Stimulated activated CD4-positive, alpha-beta T cell treated with anti-CD3 and anti-CD28 coated beads, TNF-alpha, amount 100 ng/mL, for 1 hour (primary cell): ENCODE measurements at places on chromosomes 11 and 22.

DNA sequence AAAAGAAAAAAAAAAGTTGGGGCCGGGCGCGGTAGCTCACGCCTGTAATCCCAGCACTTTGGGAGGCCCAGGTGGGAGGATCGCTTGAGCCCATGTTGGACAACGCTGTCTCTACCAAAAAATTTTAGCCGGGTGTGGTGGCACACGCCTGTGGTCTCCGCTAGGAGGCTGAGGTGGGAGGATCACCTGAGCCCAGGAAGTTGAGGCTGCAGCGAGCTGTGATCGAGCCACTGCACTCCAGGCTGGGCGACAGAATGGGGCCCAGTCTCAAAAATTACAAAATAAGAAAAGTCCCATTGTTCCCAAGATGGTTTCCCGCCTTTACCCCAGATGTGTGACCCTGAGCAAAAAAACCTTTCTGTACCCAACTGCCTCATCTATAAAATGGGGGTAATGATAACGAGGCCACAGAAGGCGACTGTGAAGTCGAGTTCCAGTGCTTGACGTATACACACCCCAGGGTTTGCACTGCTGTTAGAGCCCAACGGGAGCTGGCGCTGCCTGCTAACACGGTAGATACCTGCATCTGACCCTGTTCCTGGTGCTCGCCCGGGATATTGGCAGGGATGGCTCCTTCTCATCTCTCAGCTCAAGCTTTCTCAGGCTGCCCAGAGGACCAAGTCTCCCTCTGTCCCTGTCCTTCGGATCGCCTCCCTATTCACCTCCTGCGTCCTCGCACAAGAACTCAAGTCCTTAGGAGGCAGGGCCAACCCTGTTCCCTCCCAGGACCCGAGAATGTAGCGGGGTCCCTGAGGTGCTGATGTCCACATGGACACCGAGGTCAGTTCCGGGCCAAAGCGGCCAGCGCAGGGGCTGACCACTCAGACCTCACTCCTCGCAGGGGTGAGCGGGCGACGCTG, 1.1 kb upstream of the RPLP2 start:
- no peak for DNase-seq

DNA sequence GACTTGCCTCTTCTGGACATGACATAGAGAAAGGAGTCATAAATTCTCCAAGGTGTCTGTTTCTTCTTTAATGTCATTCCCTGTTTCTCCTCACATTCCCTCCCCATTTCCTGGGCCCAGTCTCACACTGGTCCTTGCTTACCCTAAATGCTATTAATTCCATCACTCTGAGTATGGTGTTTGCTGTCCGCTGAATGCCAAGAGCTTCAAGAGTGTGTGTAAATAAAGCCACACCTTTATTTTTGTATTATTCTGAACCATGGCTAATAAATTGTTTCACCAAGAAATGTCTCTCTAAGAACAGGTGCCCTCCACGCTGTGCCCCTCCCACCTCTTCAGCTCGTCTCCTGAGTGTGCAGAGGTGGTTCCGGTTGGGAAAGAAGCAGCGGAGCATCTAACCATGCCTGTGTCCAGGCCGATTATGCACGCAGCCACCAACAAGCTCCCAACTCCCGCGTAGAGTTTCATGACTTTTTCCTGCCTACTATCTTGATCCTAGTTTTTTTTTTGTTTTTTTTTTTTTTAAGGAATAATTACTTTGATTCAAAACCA, 8.6 kb downstream of the TMEM121B start:
- DNase-seq, result no peak

DNA sequence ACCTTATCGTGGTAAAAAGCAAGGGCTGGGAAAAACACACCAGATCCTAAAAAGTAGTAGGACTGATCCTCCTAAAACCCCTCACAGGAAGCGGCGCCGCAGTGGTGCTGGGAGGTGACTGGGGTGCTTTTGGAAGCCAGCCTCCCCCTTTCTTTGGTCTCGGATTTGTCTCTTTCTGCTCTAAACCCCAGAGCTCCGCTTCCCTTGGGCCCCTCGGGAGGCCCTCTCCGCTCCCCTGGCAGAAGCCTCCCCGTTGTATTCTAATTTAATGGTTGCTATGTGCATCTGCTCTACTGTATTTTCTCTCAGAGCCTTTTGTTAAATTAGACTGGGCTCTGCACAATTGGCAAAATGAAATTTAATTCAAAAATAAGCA, 587.7 kb downstream of the OPCML start:
- DNase-seq, result no peak

DNA sequence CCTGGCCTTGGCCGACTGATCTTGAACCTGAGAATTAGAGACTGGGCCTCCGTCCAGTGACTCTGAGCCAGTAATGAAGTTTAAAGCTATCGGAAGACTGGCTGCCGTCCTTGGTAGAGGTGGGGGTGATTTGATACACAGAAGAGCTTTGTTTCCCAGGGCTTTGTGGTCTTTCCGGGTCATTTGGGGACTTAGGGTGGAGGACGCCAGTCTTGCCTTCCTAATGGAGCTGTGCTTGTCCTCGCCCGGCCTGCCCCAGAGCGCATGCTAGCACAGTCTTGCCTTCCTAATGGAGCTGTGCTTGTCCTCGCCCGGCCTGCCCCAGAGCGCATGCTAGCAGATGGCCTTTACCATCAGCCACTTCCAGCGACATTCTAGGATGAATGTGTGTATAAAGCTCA, 65.8 kb downstream of the ST3GAL4 start:
- DNase-seq, result no peak

- DNase-seq, result no peak
Measured at GRCh38 chr11:66011785-66012303, at the start of gene CST6. Gene CST6, plus strand, starts transcription at chr11:66012008. Its CDS starts 37 bp downstream, at chr11:66012045.
